ENCODE measurements at places on chromosomes 4 and X. TPM values are rescaled to one million over a fixed set of nuclear protein-coding genes. Genes with fewer than 3 reads are reported as not detected.

- no peak for DNase-seq
Observed at GRCh38 chrX:11837437-11837836, 79.4 kb downstream of the MSL3 start.

DNA sequence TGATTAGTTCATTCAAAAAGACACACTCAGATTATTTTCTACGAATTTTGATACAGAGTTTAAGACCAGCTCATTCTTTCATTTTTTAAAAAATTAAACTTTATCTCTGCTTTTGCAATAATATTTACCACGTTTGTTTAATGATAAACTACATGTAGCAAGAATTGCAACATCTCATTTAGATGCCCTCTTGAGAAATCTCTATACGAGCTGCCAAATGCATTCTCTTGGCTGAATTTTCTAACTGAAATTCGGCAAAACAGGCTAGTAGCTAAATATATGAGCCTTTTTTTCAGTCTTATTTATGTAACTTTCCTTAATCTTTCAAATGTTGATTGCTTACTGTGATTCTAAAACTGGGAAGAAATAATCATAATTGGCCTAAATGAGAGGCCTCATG, 2.1 kb upstream of the GC start:
- DNase-seq: no peak

DNA sequence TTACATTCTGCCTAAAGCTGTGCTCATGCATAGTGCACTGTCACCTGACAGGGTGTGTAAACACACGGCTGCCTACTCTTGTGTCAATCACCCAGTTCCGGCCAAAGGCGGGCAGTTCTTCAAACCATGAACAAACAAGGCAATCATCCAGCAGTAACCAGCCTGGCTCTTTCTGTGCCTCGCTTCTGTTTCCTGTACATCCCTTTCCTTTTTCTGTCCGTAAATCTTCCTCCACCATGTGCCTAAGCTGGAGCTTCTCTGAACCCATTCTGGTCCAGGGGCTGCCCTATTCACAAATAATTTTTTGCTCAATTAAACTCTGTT, 60.8 kb upstream of the CBR4 start:
- DNase-seq: no peak

DNA sequence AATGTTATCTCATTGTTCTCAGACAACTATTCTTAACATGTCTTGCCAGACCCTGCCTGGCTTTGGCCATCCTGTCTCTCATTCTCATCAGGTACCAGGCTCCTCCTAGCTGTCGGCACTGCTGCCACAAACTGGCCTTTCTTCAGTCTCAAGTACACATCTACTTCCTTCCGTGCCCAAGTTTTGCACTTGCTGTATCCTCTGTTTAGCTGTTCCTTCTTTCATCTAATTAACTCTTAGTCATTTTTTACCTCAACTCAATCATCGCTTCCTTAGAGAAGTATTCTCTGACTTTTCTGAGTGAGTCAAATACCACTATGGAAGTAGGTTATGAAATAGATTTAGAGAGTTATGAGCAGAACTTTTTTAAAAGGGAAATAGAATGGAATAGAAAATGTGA, 19.7 kb downstream of the CXCL3 start:
- peak; percentile 14 for DNase-seq

DNA sequence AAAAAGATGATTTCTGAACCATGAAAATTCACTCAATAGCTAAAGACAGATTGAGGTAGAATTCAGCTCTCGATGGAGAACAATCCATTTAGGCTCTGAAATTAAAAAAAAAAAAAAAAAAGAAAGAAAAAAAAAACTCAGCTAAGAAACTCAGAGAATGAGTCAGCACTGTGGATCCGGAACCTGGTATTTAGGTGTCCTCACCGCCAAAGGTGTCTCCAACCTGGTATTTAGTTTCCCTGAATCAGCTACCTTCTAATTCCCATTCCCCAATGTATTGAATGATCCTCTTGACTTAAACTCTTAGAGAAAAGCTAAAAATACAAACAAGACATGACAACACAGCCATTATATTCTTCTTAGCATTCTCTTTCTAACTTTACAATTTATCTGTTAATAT, 150.3 kb upstream of the RASGEF1B start:
- DNase-seq: no peak

DNA sequence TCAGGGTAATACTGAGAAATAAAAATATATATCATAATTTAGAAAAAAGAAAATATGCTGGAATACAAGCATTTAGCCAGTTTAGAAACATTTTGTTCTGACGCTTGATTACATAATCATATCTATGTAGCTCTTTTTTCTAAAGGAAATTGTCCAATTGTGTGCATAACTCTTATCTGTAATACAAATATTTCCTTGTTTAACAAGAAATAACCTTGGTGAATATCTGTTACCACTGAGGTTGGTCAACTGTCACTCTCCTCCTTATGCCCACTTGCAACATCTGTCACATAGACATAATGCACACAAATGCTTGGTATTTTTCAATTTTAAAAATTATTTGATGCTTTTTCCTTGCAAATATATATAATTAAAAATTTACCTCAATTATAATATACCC, 609.7 kb downstream of the TLL1 start:
- DNase-seq: no peak

GRCh38 chrX:68846536-68846935, 17.7 kb downstream of the EFNB1 start:
- peak; percentile 22 for DNase-seq

AR gene
- 1.5 TPM for polyA plus RNA-seq

MAGED4 gene
- 51.7 TPM for polyA plus RNA-seq

RTL3 gene
- 1.1 TPM for polyA plus RNA-seq

GYPB gene
- not detected for polyA plus RNA-seq

PPP2R2C gene
- 0.03 TPM for polyA plus RNA-seq

CCKAR gene
- not detected for polyA plus RNA-seq
